ENCODE measurements at places on chromosomes 11 and 22. TPM values are rescaled to one million over a fixed set of nuclear protein-coding genes. Genes with fewer than 3 reads are reported as not detected.

DNA sequence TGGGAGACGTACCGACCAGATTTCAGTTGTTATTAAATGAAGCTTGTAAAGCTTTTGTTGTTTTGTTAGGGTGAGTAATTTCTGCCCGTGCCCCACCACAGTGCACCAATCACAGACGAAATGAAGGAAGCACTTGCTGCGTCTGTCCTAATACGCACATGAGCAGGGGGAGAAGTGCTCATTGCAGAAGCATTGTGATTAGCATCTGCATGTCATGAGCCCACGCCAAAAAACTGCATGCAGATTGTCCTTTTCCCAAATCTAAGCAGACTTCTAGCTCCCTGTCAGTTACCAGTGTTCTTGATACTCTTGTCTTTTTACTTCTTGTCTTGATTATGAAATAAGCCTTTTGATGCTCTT is 15.5 kb downstream of the RBX1 start:
- peaks cover 60% of the 10 kb centered on the region for H3K36me3 ChIP-seq
- H3K4me3 ChIP-seq: no peak overlapping the region
- H3K27me3 ChIP-seq: no peaks in the 10 kb centered on the region
- H3K27ac ChIP-seq: no peak overlapping the region
- no peak for DNase-seq
- no peaks in the 10 kb centered on the region for H3K4me1 ChIP-seq

Gene DYNC2H1
- polyA plus RNA-seq: 0.58 TPM

- H3K27ac ChIP-seq: no peak within 1 kb of the TSS
- H3K36me3 ChIP-seq: no peaks in the 10 kb centered on the region
- H3K27me3 ChIP-seq: peaks cover 27% of the 10 kb centered on the region
- H3K4me1 ChIP-seq: peaks cover 26% of the 10 kb centered on the region
These were observed at the start of gene SPON1 for GRCh38 chr11:13962562-13963168. Gene SPON1, plus strand, starts transcription at chr11:13962723. Its CDS starts 182 bp downstream, at chr11:13962905.

- H3K4me1 ChIP-seq: no peaks in the 10 kb centered on the region
- DNase-seq: no peak
- H3K36me3 ChIP-seq: no peaks in the 10 kb centered on the region
- no peaks in the 10 kb centered on the region for H3K27me3 ChIP-seq
These were observed 825.0 kb upstream of the CHORDC1 start for GRCh38 chr11:91047882-91048281.

GRCh38 chr11:71999362-71999761 is 653 bp downstream of the IL18BP start:
- DNase-seq: no peak
- no peaks in the 10 kb centered on the region for H3K27me3 ChIP-seq
- peak overlapping the region; percentile 65 for H3K27ac ChIP-seq

GRCh38 chr11:10441652-10442503 is 13.2 kb upstream of the AMPD3 start:
- no peaks in the 10 kb centered on the region for H3K36me3 ChIP-seq
- no peak overlapping the region for H3K27ac ChIP-seq
- peaks cover 10% of the 10 kb centered on the region for H3K4me1 ChIP-seq
- no peak overlapping the region for H3K4me3 ChIP-seq

DNA sequence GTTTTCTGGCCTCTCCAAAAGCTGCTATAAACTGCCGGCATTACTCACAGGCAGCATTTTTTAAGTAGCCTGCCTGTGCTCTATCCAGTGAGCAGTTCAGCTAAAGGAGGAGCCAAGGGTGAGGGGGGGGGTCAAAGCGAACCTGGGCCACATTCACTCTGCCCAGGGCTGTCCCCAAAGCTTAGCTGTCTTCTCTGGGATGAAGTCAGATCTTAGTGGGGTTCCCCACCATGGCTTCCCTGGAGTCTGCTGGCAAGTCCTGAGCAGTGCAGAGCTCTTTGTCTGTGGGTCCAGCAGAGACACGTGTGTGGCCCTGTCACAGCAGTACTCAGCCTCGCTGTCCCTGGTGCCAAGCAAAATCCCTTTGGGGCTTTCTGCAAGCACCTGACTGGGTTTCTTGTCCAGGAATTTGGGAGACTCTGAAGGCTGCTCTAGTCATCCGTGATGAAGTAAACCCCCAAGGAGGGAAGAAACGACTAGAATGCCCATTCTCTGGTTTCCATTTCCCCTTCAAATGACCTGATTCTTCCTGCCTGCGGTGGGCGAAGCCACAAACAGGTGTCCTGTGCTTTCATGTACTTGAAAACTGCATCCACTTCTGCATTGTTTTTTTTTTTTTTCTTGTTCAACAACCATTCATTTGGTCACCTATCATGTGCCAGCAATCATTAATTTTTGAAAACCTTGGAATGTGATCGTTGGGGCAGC is 2.6 kb downstream of the KCNJ5 start:
- no peak overlapping the region for H3K27ac ChIP-seq
- H3K4me3 ChIP-seq: no peak overlapping the region
- peaks cover 12% of the 10 kb centered on the region for H3K4me1 ChIP-seq
- H3K27me3 ChIP-seq: peaks cover 15% of the 10 kb centered on the region
- DNase-seq: no peak

- no peak overlapping the region for H3K4me3 ChIP-seq
- H3K4me1 ChIP-seq: peaks cover 46% of the 10 kb centered on the region
- no peak overlapping the region for H3K27ac ChIP-seq
- DNase-seq: no peak
- H3K27me3 ChIP-seq: no peaks in the 10 kb centered on the region
These were observed 15.0 kb downstream of the SIK3 start for GRCh38 chr11:117083011-117083935.

- H3K4me1 ChIP-seq: no peaks in the 10 kb centered on the region
- no peaks in the 10 kb centered on the region for H3K36me3 ChIP-seq
- DNase-seq: no peak
- H3K4me3 ChIP-seq: no peak overlapping the region
- H3K27ac ChIP-seq: no peak overlapping the region
These were observed 31.9 kb upstream of the ZC3H12C start for GRCh38 chr11:110061296-110061695.

GRCh38 chr11:18698341-18699268 is at the start of gene TMEM86A:
Gene TMEM86A, plus strand, starts transcription at chr11:18698779. Its CDS starts 108 bp downstream, at chr11:18698887.
- H3K27ac ChIP-seq: peak within 1 kb of the TSS; percentile 63
- H3K27me3 ChIP-seq: no peaks in the 10 kb centered on the region
- no peaks in the 10 kb centered on the region for H3K36me3 ChIP-seq

Gene TMA7B
- not detected for polyA plus RNA-seq

DNA sequence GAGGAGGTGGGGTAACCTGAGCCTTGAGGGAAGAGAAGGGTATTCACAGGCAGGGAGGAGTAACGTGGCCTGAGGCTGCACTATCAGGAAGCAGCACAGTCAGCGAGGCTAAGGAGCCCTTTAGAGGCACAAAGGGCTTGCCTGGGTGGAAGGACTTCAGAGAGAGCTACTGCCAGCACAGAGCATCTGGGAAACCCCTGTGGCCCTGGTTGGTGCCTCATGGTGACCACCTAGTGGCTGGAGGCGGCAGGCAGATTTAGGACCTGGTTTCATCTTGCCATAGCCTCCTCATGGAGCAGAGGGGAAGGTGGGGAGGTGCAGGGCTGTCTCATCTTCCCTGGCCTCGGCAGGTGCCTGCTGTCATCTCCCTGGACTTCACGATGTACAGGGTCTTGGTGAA is 64.5 kb downstream of the MPPED1 start:
- no peak overlapping the region for H3K4me3 ChIP-seq
- no peak overlapping the region for H3K27ac ChIP-seq
- no peak for DNase-seq
- no peaks in the 10 kb centered on the region for H3K27me3 ChIP-seq
- no peaks in the 10 kb centered on the region for H3K36me3 ChIP-seq

GRCh38 chr11:120652705-120653335 is 141.3 kb downstream of the GRIK4 start:
- H3K36me3 ChIP-seq: no peaks in the 10 kb centered on the region
- H3K27ac ChIP-seq: no peak overlapping the region
- H3K4me3 ChIP-seq: no peak overlapping the region
- H3K4me1 ChIP-seq: no peaks in the 10 kb centered on the region
- no peaks in the 10 kb centered on the region for H3K27me3 ChIP-seq

- H3K27ac ChIP-seq: no peak overlapping the region
- DNase-seq: no peak
- no peaks in the 10 kb centered on the region for H3K27me3 ChIP-seq
- no peaks in the 10 kb centered on the region for H3K36me3 ChIP-seq
- H3K4me3 ChIP-seq: no peak overlapping the region
These were observed 437.3 kb upstream of the CADM1 start for GRCh38 chr11:115941481-115941993.

- no peak overlapping the region for H3K4me3 ChIP-seq
- H3K27ac ChIP-seq: no peak overlapping the region
- H3K27me3 ChIP-seq: no peaks in the 10 kb centered on the region
- no peaks in the 10 kb centered on the region for H3K4me1 ChIP-seq
These were observed 387.9 kb upstream of the ANO3 start for GRCh38 chr11:25943777-25944661.

DNA sequence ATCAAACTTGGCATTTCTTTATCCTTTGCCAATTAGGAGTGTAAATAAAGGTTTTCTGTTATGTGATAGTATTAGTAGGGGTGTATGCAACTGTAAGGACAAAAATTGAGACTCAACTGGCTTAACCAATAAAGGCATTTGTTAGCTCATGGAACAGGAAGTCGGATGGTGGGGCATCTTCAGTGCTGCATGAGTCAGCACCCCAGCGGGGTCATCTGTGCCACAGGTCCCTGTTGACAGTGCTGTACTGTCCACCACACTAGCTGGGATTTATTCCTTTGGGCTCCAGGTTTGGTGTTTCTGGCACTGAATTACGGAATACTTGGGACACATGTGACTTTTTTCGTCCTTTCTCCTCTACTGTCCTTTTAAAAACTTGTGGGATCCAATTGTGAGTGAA is 86.0 kb downstream of the PPP6R3 start:
- H3K4me3 ChIP-seq: no peak overlapping the region
- peaks cover 74% of the 10 kb centered on the region for H3K36me3 ChIP-seq
- H3K27ac ChIP-seq: no peak overlapping the region
- peaks cover 62% of the 10 kb centered on the region for H3K4me1 ChIP-seq
- H3K27me3 ChIP-seq: no peaks in the 10 kb centered on the region

GRCh38 chr11:14345668-14346067 is 13.3 kb downstream of the RRAS2 start:
- peaks cover 23% of the 10 kb centered on the region for H3K4me1 ChIP-seq
- no peak overlapping the region for H3K27ac ChIP-seq
- no peak for DNase-seq
- no peak overlapping the region for H3K4me3 ChIP-seq
- H3K27me3 ChIP-seq: no peaks in the 10 kb centered on the region

GRCh38 chr11:119295178-119295577 is 21.8 kb downstream of the MCAM start:
- H3K27ac ChIP-seq: no peak overlapping the region
- no peak for DNase-seq
- H3K4me1 ChIP-seq: no peaks in the 10 kb centered on the region

Gene BTBD18
- 0.34 TPM for polyA plus RNA-seq

DNA sequence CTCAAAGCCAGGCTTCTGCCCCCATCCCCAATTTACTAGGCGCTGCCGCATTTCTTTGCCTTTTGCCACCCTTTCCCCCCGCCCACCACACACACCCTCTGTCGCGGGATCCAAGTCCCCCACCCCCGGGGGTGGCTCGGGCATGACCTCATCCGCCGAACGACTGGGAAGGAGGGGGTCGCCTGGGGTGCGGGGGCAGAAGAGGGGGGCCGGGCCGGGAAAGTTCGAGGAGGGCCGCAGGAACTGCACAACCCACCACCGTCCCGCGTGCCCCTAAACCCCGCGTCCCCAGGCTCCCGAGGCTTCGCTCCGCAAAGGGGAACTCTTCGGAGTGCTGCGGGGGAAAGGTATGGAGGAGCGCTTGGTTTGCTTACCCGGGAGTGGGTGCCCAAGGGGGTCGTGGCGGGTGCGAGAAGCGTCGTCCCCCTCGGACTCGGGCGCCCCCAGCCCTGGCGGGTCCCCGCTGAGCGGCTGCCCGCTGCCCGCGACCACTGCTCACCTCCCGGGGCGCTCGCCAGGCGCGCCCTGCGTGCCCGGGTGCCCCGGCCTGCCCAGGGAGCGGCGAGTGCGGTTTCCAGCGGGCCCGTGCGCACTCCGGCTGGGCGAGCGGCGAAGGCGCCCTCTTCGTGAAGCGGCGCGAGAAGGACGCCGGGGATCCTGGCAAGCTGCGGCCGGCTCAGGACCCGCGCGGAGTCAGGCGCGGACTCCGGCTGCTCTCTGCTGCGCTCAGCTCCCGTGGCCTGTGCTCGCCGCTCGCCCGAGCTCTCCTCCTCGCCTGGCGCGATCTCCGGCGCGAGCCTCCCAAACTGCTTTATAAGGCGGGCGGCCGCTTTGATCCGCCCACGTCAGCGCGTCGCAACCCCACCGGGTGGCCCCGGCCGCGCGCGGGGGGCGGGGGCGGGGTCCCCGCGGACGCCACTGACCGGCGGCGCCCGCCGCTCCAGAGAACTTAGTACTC is 4.0 kb upstream of the WNT11 start:
- DNase-seq: peak; percentile 36
- H3K4me1 ChIP-seq: peaks cover 35% of the 10 kb centered on the region
- peaks cover 13% of the 10 kb centered on the region for H3K27me3 ChIP-seq
- H3K36me3 ChIP-seq: no peaks in the 10 kb centered on the region
- H3K27ac ChIP-seq: no peak overlapping the region
- peak overlapping the region; percentile 72 for H3K4me3 ChIP-seq

Measured in CD4-positive, alpha-beta memory T cell (primary cell).